ENCODE measurements at places on chromosomes 2 and 18.

GRCh38 chr2:136232456-136233172, 114.7 kb upstream of the CXCR4 start:
- DNase-seq, result no peak

DNA sequence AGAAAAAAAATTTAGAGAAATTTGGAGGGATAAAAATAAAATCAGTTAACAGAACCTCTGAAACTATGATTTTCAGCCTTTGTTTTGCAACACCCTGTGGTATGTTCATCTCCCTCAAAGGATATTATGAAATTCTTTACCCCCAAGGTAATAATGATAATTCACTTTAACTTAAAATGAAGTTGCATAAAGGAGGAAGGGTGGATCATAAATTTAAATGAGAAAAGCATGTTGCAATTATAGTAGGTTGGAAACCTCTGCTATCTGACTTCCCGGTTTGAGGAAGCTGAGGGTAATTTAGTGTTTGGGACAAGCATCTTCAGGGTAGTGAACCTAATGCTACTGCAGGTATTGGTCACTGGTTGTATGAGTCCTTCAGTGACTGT, 102.9 kb downstream of the BABAM2 start:
- DNase-seq, result no peak

- DNase-seq, result no peak
Measured at GRCh38 chr2:205681401-205682238, 681 bp upstream of the NRP2 start.

DNA sequence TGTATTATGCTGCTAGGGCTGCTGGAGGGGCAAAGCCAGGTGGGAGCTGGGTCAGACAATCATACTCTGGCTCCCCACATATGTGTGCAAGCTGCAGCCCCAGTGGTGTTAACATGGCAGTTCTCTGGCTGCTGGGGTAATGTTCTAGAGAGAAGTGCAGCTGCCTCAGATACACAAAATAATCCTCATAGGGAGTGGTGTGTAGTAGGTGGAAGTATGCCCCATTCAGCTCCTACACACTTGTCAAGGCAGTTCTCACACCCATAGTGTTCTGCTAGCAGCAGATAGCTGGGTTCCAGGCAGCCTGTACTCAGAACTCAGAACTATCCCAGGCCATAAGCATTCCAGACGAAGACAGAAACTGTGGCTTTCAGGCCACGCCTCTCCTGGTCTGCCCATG, 87.9 kb upstream of the NT5C1B start:
- DNase-seq, result no peak

DNA sequence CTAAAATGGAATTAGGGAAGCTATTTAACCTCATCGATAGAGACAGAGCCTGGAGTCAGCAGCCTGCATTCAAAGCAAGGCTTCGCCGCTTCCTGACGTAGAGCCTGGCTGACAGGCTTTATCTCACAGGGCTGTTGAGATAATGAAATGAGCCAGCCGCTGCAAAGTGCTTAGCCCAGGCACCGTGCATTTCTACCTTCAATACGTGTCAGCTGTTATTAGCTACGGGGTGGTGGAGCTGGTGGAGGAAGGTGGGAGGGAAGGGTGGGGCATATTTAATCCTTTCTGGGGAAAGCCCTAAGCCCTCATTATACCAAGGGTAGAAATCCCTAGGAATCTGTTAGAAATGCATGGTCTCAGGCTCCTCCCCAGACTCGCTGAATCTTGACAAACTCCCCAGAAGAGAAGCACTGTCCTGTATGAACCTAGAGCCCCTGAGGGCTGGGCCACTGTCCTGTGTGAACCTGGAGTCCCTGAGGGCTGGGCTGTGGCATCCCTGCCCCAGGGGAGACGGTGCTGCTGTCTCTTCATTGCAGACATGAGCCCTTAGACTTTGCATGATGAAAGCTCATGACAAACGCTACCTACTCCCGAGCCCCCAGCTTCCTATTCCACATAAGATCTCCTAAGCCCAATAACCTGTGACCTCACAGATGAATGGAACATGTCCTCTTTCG, 72.4 kb downstream of the ALPK2 start:
- DNase-seq, result no peak
